ENCODE measurements at places on chromosomes 3 and 15.

DNA sequence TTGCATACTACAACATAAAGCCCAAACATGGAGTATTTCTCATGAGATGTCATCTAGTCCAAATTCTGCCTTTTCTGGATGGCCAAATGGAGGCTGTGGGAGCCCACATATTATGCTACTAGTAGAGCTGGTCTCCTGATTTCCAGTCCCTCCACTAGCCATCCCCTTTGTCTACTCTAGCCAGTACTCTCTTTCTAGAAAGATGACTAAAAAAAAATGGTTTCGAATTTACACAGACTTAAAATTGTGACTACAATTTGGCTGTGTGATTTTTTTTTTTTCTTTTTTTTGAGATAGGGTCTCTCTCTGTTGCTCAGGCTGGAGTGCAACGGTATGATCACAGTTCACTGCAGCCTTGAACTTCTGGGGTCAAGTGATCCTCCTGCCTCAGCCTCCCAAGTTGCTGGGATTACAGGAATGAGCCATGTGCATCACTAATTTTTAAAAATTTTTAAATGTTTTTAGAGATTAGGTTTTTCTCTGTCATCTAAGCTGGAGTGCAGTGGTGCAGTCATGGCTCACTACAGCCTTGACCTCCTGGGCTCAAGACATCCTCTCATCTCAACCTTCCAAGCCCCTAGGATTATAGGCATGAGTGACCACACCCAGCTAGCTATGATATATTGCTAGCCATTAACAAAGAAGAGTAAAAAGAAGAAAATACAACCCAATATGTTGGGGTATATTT lies 273.9 kb downstream of the ADAMTSL3 start:
- no peak for DNase-seq

GRCh38 chr15:79195802-79196201 lies 86.7 kb upstream of the ANKRD34C start:
- no peak for DNase-seq

DNA sequence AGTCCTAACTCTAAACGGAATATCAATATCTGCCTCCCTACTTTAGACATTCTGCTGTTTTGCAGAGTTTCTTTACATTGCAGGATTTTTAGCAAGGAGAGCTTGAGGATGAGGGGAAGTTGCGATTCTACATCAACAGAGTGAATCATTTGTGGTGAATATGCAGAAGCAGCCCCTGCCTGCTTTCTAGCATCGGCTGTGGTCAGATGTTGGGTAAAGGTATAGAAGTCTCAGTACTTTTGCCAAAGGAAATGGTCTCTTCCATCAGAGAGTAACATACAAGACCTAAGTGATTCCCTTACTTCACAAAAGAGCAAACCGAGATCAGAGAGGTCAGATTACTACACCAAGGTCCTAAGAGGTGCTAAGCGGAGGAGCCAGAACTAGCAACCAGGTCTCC lies 15.2 kb downstream of the ST3GAL6 start:
- no peak for DNase-seq

DNA sequence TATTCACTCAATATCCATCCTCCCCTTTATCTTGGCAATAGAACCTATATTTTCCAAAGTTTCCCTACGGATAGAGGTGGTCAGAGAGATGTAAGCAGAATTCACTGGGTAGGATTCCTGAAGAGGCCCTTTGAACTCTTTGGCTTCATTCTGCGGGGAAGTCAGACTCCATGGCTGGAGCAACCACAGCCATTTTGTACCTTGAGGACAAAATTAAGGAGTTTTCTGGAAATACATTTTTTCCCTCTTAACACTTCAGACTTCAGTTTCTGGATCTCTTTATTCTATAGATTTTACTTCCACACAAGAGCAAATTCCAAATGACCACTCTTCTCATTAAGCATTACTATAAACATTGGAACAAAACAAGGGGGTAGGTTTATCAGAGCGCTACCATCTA lies 43.3 kb downstream of the ADAMTS9 start:
- no peak for DNase-seq

- DNase-seq, result no peak
Observed at GRCh38 chr15:74378848-74379247, 11.4 kb upstream of the CYP11A1 start.

GRCh38 chr3:37892927-37893600 lies 31.4 kb downstream of the CTDSPL start:
- DNase-seq, result no peak

DNA sequence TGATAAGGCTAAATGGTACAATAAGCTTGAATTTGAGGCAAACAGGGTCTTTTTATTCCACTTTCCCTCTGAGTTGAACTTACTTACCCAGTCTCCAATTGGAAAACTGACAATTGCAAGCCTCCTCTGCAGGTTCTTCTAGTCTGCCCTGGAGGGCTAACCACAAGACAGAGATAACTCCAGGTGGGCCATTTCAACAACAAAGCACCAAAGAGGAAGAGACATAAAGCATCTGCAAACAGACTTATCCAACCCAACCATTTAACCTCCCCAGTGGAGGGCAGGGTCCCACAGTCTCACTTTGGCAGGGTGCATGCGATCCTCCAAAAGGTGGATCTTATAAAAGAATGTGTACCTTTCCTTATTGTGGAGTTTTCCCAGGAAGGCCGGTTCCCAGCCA lies 525.8 kb downstream of the DIPK2A start:
- no peak for DNase-seq

GRCh38 chr3:126836220-126836860 lies 132.3 kb downstream of the CHCHD6 start:
- no peak for DNase-seq

GRCh38 chr3:152104847-152105415 lies 163.8 kb upstream of the MBNL1 start:
- no peak for DNase-seq

DNA sequence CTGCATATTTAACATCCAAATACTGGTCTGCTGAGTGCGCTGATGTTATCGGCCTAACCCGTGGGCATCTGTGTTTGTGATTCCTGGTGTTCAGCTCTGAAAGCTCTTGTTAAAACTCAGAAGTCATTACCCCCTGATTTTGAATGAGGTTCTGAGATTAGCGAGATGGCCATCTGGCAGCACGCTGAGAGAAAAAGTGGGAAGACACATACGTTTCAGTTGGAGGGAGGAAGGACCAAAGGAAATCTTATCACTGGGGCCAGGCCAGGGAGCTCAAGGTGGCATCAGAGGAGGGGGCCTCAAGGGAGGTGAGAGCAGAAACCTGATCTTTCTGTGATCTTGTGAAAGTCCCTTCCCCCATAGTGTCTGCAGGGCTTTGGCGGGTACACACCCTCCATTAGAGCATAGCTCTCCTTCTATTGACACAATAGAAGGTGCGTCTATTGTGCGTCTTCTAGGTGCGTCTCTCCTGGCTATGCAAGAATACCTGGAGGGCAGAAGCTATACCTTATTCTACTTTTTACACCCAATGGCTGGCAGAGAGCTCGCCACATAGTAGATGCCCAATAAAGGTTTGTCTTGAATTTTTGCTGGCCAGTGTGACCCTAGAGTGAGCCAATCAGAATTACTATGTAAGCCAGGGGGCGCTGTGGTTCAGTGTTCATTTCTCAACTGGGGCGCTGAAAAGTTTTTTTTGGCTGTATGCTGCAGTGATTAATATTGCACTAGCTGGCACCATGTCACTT lies 182.4 kb downstream of the SHQ1 start:
- DNase-seq, result no peak

DNA sequence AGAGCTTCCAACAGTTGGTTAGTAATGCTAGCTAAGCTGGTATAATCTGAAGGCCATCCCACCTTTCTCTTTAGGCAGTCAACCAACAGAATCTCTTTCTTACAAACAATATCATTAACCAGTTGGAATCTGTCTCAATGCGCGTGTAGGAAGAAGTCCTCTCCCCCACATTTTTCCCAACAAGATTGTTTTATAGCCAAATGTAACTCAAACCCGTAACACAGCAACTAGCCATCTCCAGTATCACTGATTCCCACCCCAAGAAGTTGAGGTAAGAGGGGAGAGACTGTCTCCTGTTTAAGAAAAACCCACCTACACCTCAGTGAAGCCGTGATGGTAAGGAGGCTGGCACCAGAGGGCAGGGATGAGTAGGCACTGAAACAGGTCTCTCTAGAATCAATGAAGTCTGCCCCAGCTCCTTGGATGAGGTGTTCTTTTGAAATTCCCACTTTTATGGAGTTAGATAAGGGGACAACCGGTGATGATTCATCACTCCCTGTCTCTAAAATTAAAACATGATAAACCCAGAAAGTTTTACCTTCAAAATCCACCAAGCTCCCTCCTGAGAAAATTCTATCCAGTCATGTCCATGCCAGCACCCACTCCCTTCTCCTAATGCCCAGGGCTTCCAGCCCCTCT lies 30.9 kb downstream of the CDC25A start:
- no peak for DNase-seq

- DNase-seq, result no peak
Observed at GRCh38 chr3:58130591-58130990, 80.2 kb downstream of the DNASE1L3 start.

DNA sequence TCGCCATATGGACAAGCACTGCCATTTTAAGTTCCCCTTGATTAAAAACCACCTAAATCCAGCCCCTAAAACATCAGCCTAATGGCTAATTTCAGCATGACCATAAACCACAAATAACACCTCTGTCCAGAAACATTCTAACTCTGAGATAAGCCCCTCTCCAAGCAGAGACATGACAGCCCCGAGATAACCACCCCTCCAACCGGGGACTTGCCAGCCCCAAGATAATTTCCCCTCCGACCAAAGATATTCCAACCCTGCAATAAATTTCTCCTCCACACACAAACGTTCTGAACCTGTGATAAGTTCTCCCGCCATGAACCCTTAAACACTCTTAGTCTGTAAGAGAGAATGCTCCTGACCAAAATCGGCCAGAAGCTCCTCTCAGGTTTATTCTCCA lies 586.8 kb downstream of the EDEM1 start:
- no peak for DNase-seq

GRCh38 chr15:46930426-46930825 lies 786.9 kb upstream of the SEMA6D start:
- DNase-seq, result no peak

GRCh38 chr3:97037294-97037943 lies 223.0 kb downstream of the EPHA6 start:
- DNase-seq, result no peak

GRCh38 chr3:152175528-152175889 lies 93.2 kb upstream of the MBNL1 start:
- DNase-seq, result peak; percentile 93

DNA sequence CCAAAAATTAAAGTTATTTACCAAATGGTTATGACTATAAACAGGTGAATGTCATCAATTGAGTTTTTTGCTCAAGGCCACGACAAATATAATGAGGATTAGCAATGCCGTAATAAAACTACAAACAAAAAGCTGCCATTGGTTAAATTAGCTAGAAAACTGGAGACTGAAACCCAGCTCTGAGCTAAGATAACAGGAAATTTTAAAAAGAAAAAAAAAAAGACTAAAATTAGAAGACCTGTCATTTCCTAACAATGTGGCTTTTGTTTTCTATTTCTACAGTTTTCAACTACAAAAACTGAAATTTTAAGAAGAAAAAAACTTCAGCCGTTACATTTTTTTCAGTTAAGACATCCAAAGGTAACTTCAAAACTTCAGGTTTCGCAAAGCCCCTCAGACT lies 9.7 kb downstream of the SLC12A6 start:
- DNase-seq, result no peak

- DNase-seq, result no peak
Observed at GRCh38 chr3:113140876-113141275, 70.5 kb upstream of the BOC start.

- DNase-seq, result no peak
Observed at GRCh38 chr15:43249236-43249635, 17.5 kb downstream of the TGM5 start.

GRCh38 chr15:74179101-74179841 lies 5.8 kb downstream of the ISLR start:
- peak; percentile 52 for DNase-seq

- DNase-seq, result no peak
Observed at GRCh38 chr3:152352554-152352953, 83.8 kb downstream of the MBNL1 start.

DNA sequence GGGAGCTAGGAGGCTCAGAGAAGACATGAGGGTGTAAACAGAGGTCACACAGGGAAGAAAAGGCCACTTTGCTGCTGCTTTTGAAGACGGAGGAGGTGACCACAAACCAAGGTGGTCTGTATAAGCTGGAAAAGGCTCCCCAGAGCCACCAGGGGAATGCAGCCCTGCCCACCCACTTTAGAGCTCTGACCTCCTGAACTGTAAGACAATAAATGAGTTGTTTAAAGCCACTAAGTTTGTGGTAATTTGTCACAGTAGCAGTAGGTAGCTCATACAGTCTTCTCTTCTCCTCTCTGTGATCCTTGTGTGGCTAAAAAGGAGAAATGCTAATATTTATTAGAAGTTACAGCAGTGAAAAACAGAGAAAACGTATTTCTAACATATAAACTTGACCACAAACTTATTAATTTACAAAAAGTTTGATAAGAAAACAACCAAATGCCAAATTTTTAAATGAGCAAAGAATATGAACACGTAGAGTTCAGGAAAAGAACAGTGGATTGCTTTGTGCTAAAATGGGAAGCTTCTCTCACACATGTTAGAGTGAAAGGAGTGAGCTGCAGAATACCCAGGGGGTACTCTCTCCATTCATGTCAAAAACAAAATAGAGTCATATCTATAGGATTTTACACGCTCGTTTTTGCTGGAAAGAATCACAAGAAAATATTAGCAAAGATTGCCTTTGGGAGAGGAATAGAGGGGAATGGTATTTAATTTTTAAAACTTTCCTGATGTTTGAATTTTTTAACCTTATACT lies 71.0 kb downstream of the NOX5 start:
- no peak for DNase-seq

DNA sequence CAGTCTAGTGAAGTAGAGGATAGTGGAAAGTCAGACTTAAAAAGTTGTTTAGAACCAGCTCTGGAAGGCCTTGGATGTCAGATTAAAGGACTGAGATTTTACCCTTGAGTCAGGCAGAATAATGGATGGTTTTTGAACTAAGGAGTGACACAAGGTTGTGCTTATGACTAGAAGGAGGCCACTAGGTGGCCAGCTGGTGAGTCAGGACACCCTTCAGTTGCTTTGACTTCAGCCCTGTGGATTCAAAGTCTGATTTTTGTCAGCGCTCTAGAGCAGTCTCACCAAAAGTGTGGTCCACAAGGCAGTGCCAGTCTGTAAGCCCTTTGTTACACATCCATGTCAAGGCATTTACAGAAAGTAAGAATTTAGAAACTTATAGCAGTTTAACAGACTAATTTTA lies 3.8 kb upstream of the GABPB1 start:
- no peak for DNase-seq

DNA sequence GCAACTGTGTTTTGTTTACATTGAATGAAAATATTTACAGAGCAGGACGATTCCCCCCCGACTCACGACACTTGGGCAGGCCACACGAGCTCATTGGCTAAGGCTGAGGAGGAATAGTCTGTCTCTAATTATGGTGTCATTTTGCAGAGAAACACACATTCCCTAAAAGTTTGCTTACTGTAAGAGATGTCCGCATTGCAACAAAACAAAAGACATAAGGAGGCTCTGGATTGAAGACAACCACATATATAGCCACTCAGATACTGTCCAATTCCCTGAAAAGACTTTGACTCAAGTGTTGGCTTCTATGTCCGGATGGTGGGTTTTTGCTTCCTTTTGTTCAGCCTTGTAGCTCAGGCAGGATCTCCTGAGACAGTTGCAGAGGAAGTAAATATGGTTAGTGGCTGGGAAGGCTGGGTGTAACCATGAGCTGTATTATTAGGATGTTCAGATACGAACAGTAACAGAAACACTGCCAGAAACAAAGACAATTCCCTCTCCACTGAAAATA lies 170.4 kb downstream of the KLHL25 start:
- DNase-seq, result no peak
